ENCODE measurements at places on chromosomes 4 and X.

- DNase-seq, result no peak
Observed at GRCh38 chr4:153294631-153295030, 49.9 kb upstream of the MND1 start.

DNA sequence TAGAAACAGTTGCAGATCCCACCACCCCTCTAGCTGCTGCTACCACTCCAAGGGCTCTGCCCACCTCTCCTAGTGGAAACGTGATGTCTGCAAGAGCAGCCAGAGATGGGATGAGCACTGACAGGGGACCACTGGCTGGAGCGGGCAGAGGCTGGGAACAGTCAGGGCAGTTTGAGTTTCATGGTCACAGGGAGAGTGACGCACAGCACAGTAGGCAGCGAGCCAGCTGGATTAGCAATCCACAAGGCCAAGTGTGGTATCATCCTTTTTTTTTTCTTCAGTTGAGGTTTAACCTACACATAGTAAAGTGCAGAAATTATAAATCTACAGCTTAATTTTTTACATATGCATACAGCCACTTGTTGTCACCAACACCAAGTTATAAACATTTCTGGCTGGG lies 6.4 kb upstream of the SCML2 start:
- DNase-seq, result no peak

- DNase-seq, result no peak
Observed at GRCh38 chr4:11626066-11626465, 197.4 kb upstream of the HS3ST1 start.

DNA sequence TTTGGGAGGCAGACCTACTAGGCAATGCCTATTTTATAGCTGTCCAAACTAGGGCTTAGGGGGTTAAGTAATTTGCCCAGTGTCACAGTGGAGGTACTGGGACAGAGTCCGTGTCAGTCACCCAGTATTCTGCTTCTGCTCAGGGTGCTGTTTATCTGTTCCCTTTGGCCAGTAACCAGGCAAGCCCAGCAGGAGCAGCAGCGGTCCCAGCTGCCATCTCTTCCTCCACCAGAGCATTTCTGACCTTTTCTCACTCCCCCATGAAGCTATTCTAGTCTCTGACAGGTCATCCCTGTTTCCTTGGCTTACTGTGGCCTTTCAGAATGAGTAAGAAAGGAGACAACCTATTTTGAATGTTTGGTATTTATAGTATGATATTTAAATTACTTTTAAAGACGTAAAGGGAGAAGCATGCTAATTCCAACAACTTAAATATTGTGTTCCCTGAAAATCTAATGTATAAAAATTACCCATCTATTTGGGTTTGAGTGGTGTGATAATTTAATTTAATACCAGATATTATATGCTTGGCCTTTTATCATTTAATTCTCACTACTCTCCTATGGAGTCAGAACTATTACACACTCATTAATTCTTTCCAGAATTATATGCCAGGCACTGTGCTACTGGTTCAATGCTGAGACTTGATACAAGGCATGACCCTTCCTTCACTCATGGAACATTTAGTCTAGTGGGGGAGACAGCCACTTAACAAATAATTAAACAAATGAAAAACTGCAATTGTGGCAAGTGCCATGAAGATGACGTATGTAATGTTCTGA lies 60.6 kb downstream of the RPS6KA3 start:
- no peak for DNase-seq

DNA sequence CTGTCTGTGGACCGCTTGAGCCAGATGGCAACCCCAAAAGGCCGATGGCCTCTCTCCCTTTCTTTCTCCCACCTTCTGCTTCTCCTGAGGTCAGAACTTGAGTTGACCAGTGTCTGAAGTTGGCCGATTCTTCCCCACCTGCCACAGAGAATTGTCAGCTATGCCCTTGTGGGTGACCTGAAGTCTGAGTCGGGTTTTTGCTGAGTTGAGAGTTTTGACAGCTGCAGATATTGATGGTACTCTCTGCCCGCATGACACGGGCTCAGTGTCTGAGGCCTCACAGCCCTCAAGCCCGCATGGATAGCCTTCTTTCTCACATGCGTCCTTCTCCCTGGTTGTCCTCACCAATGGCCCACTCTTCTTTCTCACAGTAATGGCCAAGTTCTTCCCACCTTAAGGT lies 111.0 kb downstream of the EFNB1 start:
- DNase-seq, result no peak

DNA sequence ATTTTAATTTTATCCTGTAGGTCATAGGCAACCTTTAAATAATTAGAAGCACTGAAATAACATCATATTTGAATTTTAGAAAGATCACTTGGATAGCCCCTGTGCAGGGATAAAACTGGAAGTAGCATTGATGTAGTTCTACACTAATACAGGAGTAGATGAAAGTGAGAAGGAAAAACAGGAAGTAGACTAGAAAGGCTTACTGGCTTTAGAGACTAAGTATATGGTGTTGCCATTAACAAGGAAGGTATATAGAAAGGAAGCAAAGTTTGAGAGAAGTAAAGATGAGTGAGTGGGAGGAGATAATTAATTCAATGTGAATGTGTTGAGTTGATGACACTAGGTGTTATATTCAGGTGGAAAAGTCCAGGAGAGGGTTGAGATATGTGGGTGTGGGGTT lies 73.1 kb upstream of the EPGN start:
- no peak for DNase-seq

GRCh38 chr4:56209767-56210166 lies 177.5 kb downstream of the AASDH start:
- no peak for DNase-seq

DNA sequence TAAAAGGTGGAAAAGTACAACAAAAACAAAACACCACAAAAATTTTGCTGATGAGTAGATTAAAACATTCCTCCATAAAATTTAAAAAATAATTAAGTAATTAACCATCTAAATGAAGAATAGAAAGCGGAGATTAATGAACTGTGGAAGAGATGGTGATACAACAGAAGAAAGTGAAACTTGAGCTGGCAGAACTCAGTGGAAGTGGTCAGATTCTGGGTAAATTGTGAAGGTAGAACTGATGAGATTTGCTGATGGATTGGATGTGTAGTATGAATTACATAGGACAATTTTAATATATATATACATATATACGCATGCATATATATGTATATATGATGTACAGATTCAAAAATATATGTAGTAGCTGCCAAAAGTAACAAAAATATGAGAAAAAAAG lies 73.9 kb downstream of the AMOT start:
- no peak for DNase-seq

GRCh38 chr4:121794505-121795188 lies 6.5 kb upstream of the EXOSC9 start:
- DNase-seq, result no peak

DNA sequence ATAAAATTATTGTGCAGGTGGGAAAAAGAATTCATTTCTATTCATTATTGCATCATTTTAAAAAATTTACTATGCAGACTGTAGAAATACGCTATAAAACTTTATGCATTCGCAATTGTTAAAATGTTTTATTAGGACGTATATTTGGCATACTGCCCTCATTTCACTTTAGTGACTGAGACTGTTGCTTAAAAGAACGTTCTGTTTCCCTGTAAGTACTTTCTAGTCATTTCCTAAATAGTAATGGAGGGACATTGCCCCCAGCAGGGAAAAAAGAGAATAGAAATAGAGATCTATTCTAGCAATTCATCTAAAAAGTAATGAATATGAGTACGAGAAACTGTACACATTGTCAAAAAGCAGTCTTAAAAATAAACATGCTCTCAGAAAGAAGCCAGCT lies 1295.8 kb upstream of the TENM3 start:
- no peak for DNase-seq

- no peak for DNase-seq
Observed at GRCh38 chr4:111639120-111639690, 506.0 kb upstream of the FAM241A start.

- no peak for DNase-seq
Observed at GRCh38 chrX:20452487-20452886, 185.8 kb upstream of the RPS6KA3 start.

GRCh38 chr4:30879855-30880598 lies 159.9 kb downstream of the PCDH7 start:
- DNase-seq, result no peak

- DNase-seq, result no peak
Observed at GRCh38 chrX:31356275-31357212, 284.7 kb upstream of the FTHL17 start.

GRCh38 chr4:184950117-184950830 lies 68.0 kb upstream of the HELT start:
- DNase-seq, result no peak

DNA sequence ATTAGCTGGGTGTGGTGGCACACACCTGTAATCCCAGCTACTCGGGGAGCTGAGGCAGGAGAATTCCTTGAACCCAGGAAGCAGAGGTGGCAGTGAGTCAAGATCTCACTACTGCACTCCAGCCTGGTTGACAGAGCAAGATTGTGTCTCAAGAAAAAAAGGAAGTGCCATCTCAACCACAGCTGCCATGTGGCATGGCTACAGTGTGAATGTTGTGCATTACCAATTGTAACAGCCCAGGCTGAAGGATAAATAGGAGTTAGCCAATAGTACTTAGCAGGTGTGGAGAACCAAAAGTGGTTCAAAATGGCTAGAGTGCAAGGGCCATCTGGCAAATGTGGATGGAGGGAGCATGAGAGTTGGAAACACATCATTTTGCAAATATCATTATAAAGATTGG lies 28.9 kb downstream of the SLC25A5 start:
- no peak for DNase-seq

DNA sequence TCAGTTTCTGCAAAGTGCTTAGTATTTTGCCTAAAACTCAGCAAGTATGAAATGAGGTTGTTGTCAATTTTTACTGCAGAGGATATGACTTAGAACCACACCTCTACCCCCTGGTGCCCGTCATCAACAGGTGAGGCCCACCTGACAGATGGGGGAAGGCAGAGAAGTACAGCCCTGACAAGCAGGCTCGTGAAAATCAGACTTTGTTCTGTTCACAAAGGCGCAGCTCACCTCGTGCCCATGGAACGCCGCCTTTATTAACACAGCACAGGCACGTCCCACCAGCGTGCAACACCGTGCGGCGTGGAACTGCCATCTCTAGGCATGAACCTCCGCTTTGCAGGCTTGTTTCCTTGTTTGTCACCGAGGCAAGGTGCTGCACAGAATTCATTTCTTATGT lies 13.3 kb downstream of the CYP4V2 start:
- no peak for DNase-seq

DNA sequence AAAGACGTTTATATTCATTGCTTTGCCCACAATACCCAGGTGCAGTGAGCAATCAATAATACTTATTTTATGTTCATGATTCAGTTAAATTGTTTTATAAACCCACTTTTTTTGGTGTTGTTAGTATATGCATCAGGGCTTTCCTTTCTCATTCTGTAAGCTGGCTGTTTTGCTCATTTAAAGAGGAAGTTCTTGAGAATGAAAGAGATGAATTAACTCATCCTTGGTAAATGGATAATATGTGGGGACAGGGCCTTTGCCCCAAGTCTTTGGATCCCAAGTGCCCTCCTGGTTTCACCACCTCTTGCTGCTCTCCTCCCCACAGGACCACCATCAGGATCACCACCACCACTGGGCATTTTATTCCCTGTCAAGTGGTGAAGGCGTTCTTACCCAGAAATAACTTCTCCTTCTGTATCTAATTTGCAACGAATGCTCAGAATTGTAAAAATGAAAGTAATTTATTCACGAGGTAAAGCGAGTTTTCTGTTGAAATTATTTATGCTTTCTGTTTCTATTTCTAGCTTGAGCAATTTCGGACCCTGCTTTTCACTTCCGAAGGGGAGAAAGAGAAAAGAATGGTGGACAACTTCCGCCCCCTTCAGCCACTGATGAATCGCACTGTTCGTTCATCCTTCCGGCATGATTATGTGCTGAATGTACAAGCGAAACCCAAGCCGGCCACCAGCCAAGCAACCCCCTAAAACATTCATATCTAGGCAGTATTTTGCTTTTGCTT lies 8.2 kb upstream of the ZRSR2 start:
- DNase-seq, result peak; percentile 15

All from CD4-positive, alpha-beta T cell treated with Interleukin-4 for 1 hour (primary cell).